ENCODE measurements at places on chromosomes 6 and 20.

DNA sequence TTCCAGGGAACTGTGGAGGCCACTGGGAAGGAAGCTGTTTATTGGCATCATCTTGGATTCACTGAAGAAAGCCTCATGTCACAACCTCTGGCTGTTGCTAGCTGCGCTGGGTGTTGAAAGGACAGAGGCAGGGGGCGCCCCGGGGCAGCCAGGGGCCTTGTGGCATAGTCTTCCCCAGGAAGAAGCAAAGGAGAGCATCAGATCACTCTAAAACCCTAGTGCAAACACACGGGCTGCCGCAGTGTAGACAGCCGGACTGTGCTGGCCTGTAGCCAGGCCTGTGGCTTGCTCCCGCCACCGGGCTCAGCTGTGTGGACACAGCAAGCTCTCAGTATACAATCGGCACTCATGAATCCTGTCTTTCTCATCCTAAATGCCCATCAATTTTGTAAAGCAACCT, 23.8 kb upstream of the SMOC2 start:
- DNase-seq = no peak

DNA sequence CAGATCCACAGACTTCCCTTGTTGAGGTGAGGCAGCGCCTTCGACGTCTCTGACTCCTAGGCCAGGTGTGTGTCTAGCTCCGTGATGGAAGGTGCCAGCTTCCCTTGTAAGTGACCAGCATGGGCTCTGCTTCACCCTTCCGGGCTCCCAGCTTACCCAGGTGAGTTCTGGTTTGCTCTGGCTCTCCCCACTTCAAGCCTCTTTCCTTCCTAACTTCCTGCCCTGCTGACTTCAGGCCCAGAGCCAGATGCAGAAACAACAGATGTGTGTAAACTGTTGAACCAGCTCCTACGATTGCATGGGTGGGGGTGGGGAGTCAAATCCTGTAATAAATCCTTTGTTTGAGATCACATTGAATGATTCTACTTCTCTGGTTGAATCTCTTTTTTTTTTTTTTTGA, 51.6 kb upstream of the BMP6 start:
- DNase-seq = no peak

GRCh38 chr6:114301596-114302219, 41.1 kb downstream of the HS3ST5 start:
- no peak for DNase-seq

DNA sequence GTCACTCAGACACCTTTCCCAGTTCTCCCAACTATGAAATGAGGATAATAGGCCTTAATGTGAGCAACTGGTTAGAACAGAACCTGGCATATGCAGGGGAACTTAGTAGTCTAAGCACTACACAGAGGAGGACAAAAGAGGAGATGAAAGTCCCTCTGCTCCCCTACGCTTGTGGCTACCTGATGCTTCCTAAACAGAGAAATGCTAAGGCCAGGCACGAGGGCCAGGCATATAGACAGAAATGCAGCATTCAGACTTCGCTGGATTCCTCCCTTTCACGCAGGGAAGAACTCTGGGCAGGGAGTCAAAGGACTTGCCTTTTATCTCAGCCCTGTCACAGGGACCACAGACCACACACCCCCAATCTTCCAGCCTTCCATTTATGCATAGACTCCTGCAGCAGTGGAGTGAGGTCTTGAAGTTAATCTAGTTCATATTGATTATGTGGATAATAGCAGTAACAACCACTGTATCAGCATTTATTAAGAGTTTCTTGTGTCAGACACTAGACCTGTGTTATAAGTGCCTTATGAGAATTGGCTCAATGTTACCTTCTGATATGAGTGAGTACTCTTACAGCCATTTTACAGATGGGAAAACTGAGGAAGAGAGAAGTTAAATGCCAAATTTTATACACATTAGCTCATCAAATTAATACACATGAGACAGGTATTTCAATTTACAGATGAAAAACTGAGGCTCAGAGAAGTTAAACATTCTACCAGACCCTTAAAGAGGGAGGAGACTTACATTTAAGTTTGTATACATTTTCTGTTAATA, 27.0 kb upstream of the TRAF3IP2 start:
- no peak for DNase-seq

DNA sequence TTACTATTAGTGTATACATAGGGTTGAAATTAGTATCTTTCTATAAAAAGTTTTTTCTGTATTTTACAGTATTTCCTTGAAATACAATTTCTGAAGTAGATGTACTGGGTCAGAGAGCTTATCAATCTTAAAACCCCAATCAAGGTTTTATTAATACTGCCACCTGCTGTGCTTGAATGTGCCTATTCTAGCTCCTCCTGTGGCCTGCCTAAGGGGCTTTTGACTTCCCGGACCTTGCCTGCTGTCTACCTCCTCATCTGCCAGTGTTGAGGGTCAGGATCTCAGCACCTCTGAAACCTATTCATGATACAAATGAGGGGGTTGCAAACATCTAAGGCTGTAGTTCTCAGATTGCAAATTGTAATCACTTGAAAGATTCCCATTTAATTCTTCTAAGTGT, 9.2 kb downstream of the PACRG start:
- DNase-seq = no peak

- DNase-seq = no peak
Observed at GRCh38 chr6:155444952-155445903, 10.4 kb downstream of the NOX3 start.

DNA sequence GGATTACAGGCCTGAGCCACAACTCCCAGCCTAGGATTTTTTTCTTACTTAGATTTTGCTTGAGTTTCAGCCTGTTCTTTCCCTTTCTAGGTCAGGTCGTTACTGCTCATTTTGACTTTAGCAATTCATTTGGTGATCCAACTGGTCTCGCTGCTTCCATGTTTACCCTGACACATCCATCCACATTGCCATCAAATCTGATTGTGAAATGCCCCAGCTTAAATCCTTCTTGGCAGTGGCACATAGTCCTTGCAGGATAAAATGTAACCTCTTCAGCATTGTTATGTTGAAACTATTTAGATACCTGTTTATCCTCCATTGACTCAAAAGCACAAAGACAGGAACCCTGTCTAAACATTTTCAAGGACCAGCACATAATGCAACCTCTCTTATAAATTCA, 77.2 kb downstream of the DNAH8 start:
- no peak for DNase-seq

DNA sequence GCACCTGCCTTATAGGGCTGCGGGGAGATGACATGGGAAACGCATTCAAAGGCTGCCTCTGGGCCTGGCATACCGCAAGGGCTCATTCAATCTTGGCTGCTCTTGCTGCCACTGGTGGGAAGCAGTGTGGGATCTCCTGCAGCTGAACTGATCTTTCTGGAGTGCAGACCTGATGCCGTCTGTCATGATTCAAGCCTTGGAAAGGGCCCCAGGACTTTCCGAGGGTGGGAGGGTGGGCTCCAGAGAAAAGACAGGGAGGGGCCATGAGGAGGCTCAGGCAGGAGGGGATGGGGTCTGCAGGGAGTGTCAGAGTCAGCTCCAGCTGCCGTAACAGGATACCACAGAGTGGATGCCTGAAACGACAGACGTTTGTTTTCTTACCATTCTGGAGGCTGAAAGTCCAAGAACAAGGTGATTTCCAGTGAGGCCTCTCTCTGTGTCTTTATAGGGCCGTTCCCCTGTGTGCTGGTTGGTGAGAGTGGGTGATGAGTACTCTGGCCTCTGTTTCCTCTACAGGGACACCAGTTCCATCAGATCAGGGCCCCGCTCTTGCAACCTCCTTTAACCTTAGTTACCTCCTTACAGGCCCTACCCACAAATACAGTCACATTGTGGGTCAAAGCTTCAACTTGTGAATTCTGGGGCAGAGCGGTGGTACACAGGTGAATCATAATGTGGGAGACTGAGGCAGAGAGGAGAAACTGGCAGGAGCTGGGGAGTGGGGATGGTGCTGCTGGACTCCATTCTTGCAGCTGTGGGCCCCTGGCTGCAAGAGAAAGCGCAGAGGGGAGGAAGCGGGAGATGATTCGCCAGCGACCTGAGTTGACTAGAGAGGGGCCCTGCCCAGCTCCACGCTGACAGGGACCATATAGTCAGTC, 148.4 kb downstream of the SYCP2 start:
- DNase-seq = no peak

GRCh38 chr6:163782436-163783003, 368.0 kb downstream of the QKI start:
- no peak for DNase-seq

GRCh38 chr6:20085817-20086216, 126.5 kb downstream of the MBOAT1 start:
- DNase-seq = no peak

GRCh38 chr20:58141971-58142842, 86.2 kb downstream of the ANKRD60 start:
- no peak for DNase-seq

- DNase-seq = no peak
Observed at GRCh38 chr20:40006168-40006860, 682.7 kb downstream of the MAFB start.

DNA sequence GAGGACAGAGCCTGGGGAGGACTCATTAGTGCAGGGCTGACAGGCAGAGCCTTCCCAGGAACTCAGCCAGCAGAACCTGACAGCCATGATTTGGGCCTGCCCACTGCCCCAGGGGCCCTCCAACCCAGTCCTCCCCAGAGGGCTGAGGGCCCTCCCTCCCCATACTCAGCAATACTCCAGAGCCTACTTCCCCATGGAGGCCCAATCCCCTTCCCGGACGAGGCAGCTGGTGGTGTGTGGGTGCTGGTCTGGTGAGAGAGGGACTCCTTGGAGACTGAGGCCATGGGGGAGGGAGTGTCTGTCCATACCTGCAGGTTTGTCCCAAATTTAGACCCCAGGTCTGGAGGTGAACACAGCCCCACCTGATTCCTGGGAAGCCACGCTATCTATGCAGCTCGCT, 120.9 kb upstream of the MLN start:
- DNase-seq = no peak

DNA sequence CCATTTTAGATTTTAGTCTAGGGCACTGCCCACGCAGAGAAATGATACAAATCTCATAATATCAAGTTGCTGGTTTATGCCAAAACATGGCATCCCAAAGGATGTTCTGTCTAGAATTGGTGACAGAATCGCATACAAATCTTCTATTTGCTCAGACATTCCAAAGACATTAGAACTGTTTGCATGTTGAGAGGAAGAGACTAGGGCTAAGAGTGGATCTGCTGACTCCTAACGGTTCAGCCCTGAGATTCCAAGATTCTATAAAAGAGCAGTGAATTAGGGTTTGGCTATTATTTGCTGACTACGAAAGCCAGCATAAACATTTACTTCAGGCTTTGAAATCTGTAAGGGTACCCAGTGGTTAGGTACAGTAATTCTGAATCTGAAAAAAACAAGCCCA, 3.6 kb downstream of the EPB41L2 start:
- DNase-seq = no peak

GRCh38 chr20:31864521-31865400, 5.6 kb downstream of the DUSP15 start:
- DNase-seq = no peak

DNA sequence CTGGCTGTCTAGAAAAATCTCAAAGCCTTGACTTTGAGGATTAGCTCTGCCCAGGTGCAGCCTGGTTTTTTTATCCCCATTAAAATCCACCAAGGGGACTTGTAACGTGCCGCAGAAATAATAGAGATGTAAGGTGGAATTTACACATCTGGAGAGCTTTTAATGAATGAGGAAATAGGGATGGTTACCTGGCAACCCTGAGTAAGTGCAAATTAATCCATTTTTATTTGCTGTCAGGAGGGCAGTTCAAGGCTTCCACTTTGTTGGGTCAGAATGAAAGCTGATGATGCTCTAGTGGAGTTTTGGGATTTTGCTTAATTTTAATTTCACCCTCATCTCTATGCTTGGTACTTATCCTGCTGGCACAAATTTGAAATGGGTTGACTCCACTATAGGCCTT, 163.4 kb upstream of the CEP162 start:
- DNase-seq = no peak

DNA sequence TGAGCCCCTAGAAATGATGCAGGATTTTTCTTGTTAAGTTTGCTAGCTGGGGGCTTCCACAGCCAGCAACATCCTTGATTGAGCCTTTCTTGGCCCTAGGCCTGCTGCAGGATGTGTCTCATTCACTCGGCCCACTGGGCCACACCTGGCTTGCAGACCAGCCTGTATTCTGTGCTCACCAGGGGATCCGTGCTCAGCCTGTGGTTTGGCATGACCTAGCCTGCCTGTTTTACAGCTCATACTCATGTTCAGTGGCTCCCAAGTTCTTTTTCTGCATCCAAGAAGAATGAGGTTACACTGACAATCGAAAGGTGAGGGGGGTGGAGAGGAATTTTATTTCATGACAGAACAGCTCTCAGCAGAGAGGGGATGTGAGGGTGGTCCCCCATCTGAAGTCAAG, 263.4 kb downstream of the RIMS1 start:
- no peak for DNase-seq

DNA sequence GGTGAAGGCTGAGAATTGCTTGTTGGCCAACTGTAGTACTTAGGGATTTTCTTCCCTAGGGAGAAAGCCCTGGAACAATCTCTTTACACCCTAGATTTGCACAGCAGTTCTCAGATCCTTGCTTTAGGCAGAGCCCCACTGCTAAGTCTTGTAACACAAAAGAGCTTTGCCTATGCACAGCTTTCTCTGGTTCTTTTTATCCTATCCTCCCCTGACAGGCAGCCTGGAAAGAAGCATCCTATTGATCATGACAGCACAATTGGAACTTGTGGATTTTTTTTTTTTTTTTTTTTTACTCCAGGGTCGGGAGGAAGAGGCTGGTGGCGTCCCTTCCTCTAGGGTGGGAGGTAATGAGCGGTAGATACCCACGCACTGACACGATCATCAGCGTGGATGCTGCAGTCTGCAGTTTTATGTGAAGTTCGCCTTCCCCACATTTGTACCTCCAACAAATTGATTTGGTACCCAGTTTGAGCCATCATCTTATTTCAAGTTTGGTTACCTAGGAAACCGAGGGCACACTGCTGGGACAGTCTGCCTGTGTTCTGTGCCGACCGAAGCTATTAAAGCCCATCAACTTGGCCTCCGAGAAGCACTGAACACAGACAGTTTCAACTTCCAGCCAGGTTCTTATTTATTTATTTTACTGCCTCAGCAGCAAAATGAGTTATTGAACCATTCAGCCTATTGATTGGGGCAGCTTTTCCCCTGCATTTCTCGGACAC, 110.1 kb downstream of the NRN1 start:
- no peak for DNase-seq

DNA sequence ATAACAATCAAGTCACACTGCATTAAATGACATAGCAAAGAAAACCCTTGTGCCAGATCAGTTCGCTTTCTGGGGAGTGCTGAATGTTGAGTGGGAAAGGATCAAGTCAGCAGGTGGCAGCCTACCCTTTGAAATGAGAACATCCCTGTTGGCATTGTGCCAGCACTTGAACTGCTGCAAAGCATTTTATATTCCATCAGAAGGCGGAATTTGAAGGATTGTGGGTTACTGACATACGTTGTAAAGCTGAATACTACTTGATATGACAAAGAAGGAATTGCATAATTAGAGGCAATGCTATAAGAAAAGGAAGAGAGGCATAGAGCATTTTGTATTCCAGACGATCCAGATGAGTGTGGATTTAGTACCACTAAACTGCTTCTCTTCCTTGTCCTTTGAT, 26.5 kb downstream of the BCKDHB start:
- no peak for DNase-seq

DNA sequence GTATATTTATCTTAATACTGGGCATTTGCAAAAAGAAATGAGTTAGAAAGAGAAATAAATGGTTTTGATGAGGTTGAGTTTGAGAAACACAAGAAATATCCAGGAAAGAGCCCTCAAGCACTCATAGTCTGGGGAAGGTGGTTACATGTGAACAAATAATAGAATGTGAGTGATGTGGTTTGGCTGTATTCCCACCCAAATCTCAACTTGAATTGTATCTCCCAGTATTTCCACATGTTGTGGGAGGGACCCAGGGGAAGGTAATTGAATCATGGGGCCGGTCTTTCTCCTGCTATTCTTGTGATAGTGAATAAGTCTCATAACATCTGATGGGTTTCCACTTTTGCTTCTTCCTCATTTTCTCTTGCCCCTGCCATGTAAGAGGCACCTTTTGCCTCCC, 334.1 kb downstream of the COL12A1 start:
- DNase-seq = no peak
